ENCODE measurements at places on chromosomes 2 and 18.

- peak; percentile 19 for DNase-seq
Measured at GRCh38 chr2:95062242-95063085, 37.0 kb downstream of the MAL start.

DNA sequence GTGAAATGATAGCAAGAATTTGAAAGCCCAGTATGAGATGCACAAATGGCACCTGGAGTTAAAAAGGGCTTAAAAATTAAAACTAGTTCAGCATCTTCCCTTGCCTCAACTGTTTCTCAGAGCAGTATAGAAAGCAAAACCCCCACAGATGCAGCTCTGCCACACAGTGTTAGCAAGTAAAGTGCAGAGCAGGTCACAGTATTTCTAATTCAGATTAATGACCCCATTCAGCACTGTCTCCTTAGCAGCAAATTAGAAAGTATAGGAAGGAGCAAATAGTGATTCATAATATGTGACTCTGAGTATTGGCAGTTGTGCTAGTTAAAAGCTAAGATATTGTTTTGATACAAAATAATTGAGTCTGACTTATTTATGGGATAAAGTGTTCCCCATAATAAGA, 73.8 kb upstream of the CCDC85A start:
- no peak for DNase-seq

- no peak for DNase-seq
Measured at GRCh38 chr18:58557008-58557435, 71.9 kb downstream of the ALPK2 start.

- DNase-seq = no peak
Measured at GRCh38 chr2:26487192-26487591, 9.3 kb upstream of the OTOF start.

DNA sequence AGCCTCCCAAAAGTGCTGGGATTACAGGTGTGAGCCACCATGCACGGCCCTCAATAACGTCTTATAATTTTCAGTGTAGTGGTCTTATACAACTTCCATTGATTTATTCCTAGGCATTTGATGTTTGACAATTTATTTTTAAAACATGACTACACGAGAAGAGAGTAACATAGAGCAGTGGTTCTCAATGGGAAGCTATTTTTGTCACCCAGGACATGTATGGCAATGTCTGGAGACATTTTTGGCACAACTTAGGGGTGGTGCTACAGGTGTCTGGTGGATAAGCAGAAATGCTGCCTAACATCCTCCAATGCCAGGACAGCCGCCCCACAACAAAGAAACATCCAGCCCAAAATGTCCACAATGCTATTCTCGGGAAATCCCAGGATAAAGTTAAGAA, 12.7 kb upstream of the ANXA4 start:
- DNase-seq = no peak

- DNase-seq = no peak
Measured at GRCh38 chr18:59264121-59264571, 9.1 kb downstream of the RAX start.

DNA sequence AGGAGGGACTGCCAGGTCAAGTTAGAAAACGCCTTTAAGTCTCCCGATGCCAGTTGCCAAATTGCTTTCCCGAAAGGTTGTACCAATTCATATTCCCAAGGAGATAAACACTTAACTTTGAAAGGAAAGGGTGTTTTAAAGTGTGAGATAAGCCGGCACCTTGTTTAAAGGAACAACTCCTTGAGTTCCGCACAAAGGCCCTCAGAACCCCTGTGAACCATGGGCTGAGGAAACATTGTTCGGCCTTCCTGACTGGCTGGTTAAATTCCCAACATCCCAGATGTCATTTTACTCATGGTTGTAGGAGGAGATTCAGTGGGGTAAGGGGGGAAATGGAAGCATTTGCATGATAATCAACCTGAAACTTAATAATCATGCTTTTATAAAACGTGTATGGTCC, 126.6 kb downstream of the BCL11A start:
- no peak for DNase-seq

- no peak for DNase-seq
Measured at GRCh38 chr2:138000009-138000408, 35.7 kb downstream of the HNMT start.

DNA sequence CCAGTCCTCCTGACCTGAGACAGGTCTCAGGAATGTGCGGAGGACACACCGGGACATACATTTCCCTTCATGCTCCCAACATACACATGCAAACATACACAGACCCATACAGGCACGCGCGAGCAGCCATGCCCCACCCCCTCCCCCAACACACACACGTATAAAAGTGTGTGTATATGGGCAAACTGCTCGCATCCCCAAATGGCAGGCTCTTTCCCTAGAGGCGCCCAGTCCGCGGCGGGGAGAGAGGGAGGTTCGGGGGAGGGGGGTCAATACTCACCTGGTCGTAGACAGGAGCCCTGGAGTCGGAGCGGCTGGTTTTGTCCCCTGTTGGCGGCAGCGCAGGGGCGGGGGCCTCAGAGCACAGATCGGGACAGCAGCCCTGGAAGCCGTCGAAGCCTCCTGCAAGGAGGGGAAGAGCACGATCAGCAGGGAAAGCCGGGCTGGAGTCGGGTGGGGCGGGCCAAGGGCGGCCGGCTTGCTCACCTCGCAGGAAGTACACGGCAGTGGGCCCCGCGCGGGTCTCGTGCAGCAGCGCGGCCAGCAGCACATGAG, 682 bp downstream of the DUSP2 start:
- DNase-seq = no peak

- DNase-seq = no peak
Measured at GRCh38 chr2:60230037-60230436, 323.4 kb downstream of the BCL11A start.

GRCh38 chr2:239311132-239312040, 89.4 kb downstream of the HDAC4 start:
- DNase-seq = no peak

- peak; percentile 71 for DNase-seq
Measured at GRCh38 chr2:149164296-149164695, 125.8 kb downstream of the LYPD6B start.

GRCh38 chr2:96884299-96885094, 14.6 kb upstream of the SEMA4C start:
- peak; percentile 44 for DNase-seq
